Neural crest cell (in vitro differentiated cells): ENCODE measurements at places on chromosomes 16 and 17.
A peak's percentile ranks its signal among the peaks of the same experiment; 100 is the strongest.

GRCh38 chr16:22285080-22285479 is 12.1 kb upstream of the POLR3E start:
- H3K27me3 ChIP-seq: no peaks in the 10 kb centered on the region
- no peak overlapping the region for H3K4me3 ChIP-seq
- DNase-seq: no peak

DNA sequence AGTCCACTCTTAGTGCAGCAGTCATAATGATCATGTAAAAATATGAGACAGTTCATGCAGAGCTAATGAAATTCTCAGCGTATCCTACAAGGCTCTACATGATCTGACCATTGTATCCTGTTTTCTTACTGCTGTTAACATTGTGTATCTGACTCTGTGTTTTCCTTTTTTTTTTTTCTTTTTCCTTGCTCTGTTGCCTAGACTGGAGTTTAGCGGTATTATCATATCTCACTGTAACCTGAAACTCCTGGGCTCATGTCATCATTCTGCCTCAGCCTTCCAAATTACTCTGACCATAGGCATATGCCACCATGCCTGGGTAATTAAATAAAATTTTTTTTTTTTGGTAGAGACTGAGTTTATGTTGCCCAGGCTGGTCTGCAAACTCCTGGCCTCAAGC is 12.1 kb downstream of the DUS2 start:
- H3K27ac ChIP-seq: no peak overlapping the region
- peaks cover 3% of the 10 kb centered on the region for H3K36me3 ChIP-seq
- no peak overlapping the region for H3K4me3 ChIP-seq
- H3K27me3 ChIP-seq: no peaks in the 10 kb centered on the region
- DNase-seq: no peak
- H3K4me1 ChIP-seq: no peaks in the 10 kb centered on the region

GRCh38 chr17:60519795-60520194 is 6.2 kb downstream of the APPBP2 start:
- H3K27ac ChIP-seq: no peak overlapping the region
- H3K4me3 ChIP-seq: no peak overlapping the region
- peaks cover 3% of the 10 kb centered on the region for H3K36me3 ChIP-seq
- no peaks in the 10 kb centered on the region for H3K27me3 ChIP-seq
- peaks cover 23% of the 10 kb centered on the region for H3K4me1 ChIP-seq

GRCh38 chr16:70588565-70588964 is 57.8 kb upstream of the IL34 start:
- no peak overlapping the region for H3K27ac ChIP-seq
- no peak for DNase-seq
- peaks cover 5% of the 10 kb centered on the region for H3K4me1 ChIP-seq
- H3K4me3 ChIP-seq: no peak overlapping the region

GRCh38 chr17:61285526-61286320 is 113.9 kb upstream of the TBX2 start:
- H3K4me1 ChIP-seq: peaks cover 24% of the 10 kb centered on the region
- H3K36me3 ChIP-seq: peaks cover 6% of the 10 kb centered on the region
- no peak for DNase-seq
- H3K27me3 ChIP-seq: no peaks in the 10 kb centered on the region
- H3K27ac ChIP-seq: no peak overlapping the region

- H3K4me3 ChIP-seq: no peak overlapping the region
- no peak for DNase-seq
- no peak overlapping the region for H3K27ac ChIP-seq
- H3K4me1 ChIP-seq: peaks cover 10% of the 10 kb centered on the region
Measured at GRCh38 chr16:54270711-54271110, 15.9 kb downstream of the IRX3 start.

- no peak for DNase-seq
- no peaks in the 10 kb centered on the region for H3K27me3 ChIP-seq
- H3K4me3 ChIP-seq: no peak overlapping the region
Measured at GRCh38 chr16:59259074-59259949, 525.2 kb upstream of the GOT2 start.

GRCh38 chr17:76893623-76894334 is 25.6 kb downstream of the MGAT5B start:
- DNase-seq: no peak
- H3K27ac ChIP-seq: no peak overlapping the region
- H3K4me3 ChIP-seq: no peak overlapping the region
- no peaks in the 10 kb centered on the region for H3K27me3 ChIP-seq
- H3K4me1 ChIP-seq: peaks cover 4% of the 10 kb centered on the region

- no peaks in the 10 kb centered on the region for H3K27me3 ChIP-seq
- H3K4me3 ChIP-seq: no peak overlapping the region
- no peak overlapping the region for H3K27ac ChIP-seq
Measured at GRCh38 chr16:50635505-50636392, 45.4 kb downstream of the SNX20 start.

DNA sequence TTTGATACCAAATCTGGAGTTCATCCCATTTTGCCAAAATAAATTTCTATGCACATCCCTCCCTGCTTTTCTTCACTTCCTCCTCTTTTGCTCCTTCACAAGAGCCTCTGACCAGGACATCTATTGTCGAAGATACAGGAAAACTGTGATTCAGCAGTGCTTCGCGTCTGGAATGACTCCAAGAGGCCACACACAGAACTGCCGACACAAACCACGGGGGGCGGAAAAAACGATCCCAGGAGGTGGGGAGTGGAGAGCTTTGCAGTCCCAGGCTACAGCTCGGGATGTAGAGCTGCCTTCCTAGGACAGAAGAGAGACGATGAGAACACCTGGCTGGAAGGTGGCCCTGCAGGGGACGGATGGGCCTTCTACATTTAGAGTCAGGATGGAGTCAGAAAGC is 102.8 kb downstream of the XYLT1 start:
- no peaks in the 10 kb centered on the region for H3K36me3 ChIP-seq
- no peaks in the 10 kb centered on the region for H3K27me3 ChIP-seq
- H3K27ac ChIP-seq: peak overlapping the region; percentile 3
- peak overlapping the region; percentile 5 for H3K4me3 ChIP-seq

DNA sequence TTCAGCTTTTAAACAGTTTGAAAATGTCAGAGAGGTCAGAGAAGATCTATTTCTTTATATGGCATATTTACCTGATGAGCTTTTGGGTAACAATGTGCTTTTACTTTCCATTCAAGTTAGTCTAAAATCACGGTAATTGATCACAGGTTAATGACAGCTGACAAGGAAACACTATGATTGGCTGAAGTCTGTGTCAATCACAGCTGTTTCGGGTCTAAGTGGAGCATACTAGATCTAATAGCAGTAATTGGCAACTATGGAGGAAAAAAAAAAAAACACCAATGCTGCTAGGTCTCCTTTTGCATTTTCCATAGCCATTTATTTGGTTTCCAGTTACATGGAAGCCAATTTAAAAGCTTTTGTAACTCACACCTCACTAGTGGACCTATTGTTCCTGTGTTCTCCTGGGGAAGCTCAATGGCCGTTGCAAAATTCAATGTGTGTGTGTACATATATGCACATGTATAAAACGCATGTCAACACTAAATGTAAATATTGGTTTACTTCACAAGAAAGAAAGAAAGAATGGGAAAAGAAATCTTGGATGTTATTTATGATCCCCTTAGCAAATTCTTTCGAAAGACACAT is 568.3 kb upstream of the ZFHX3 start:
- DNase-seq: no peak
- H3K27me3 ChIP-seq: peaks cover 2% of the 10 kb centered on the region
- no peak overlapping the region for H3K4me3 ChIP-seq
- H3K4me1 ChIP-seq: peaks cover 41% of the 10 kb centered on the region
- H3K27ac ChIP-seq: no peak overlapping the region

GRCh38 chr17:81400154-81400977 is 5.1 kb downstream of the BAHCC1 start:
- peak overlapping the region; percentile 98 for H3K27ac ChIP-seq
- H3K4me1 ChIP-seq: peaks cover 64% of the 10 kb centered on the region
- H3K36me3 ChIP-seq: peaks cover 13% of the 10 kb centered on the region
- H3K27me3 ChIP-seq: peaks cover 28% of the 10 kb centered on the region

DNA sequence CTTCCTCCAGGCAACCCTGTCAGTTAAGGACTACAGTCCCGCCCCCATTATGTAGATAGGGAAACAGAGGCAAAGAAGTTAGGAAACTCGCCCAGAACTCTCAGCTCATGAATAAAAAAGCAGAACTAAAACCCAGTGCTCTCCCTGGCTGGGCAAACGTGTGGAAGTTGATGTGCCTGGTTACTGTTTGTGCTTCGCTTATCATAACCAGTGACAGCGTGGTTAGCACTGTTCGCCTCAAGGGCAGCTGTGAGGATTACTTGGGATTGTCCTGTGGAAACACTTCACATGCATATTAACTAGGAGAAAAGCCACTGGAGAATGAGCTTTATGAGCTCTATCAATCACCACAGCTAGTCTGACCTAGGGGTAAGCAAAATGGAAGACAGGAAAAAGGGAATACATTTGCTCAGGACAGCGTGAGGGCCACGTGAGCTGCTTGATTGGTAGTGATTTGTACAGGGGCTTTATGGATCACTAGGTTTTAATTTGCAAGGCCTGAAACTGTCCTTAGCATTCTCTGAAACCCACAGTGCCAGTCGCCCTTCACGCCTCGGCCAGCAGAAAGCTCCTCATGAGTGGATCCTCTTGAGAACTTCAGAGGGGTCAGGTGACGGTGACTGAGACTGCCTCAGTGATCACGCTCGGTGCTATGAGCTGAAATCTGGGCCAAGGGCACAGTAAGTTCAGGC is 19.9 kb downstream of the CYB5D2 start:
- no peak overlapping the region for H3K4me3 ChIP-seq
- H3K4me1 ChIP-seq: peaks cover 17% of the 10 kb centered on the region
- peak overlapping the region; percentile 35 for H3K27ac ChIP-seq

- H3K27ac ChIP-seq: no peak overlapping the region
- peaks cover 63% of the 10 kb centered on the region for H3K27me3 ChIP-seq
- H3K36me3 ChIP-seq: no peaks in the 10 kb centered on the region
- DNase-seq: no peak
- H3K4me3 ChIP-seq: no peak overlapping the region
Measured at GRCh38 chr17:45424769-45425124, 7.9 kb downstream of the ARHGAP27 start.

DNA sequence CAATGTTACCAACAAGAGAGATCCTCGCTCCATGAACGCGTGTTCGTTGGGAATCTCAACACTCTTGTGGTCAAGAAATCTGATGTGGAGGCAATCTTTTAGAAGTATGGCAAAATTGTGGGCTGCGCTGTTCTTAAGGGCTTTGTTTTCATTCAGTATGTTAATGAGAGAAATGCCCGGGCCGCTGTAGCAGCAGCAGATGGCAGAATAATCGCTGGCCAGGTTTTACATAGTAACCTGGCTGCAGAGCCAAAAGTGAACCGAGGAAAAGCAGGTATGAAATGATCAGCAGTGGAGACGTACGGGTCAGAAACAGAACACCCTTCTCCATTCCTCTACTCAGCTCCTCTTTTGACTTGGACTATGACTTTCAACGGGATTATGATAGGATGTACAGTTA is 13.3 kb downstream of the SOCS1 start:
- no peak overlapping the region for H3K27ac ChIP-seq
- no peak for DNase-seq
- H3K36me3 ChIP-seq: no peaks in the 10 kb centered on the region
- no peak overlapping the region for H3K4me3 ChIP-seq
- no peaks in the 10 kb centered on the region for H3K4me1 ChIP-seq

- no peaks in the 10 kb centered on the region for H3K27me3 ChIP-seq
- H3K4me1 ChIP-seq: peaks cover 37% of the 10 kb centered on the region
- DNase-seq: no peak
- no peak overlapping the region for H3K4me3 ChIP-seq
- H3K27ac ChIP-seq: no peak overlapping the region
Measured at GRCh38 chr17:18191967-18192366, 8.3 kb downstream of the ALKBH5 start.

GRCh38 chr16:89183463-89183862 is 11.9 kb downstream of the CDH15 start:
- H3K4me1 ChIP-seq: no peaks in the 10 kb centered on the region
- no peak for DNase-seq
- H3K36me3 ChIP-seq: no peaks in the 10 kb centered on the region
- no peak overlapping the region for H3K27ac ChIP-seq

GRCh38 chr16:31711344-31711845 is 162.2 kb upstream of the ZNF267 start:
- no peak overlapping the region for H3K27ac ChIP-seq
- DNase-seq: no peak
- H3K27me3 ChIP-seq: no peaks in the 10 kb centered on the region
- peak overlapping the region; percentile 100 for H3K4me3 ChIP-seq

- peaks cover 41% of the 10 kb centered on the region for H3K4me1 ChIP-seq
- H3K27ac ChIP-seq: no peak overlapping the region
Measured at GRCh38 chr16:27633221-27633620, 83.3 kb downstream of the KATNIP start.

DNA sequence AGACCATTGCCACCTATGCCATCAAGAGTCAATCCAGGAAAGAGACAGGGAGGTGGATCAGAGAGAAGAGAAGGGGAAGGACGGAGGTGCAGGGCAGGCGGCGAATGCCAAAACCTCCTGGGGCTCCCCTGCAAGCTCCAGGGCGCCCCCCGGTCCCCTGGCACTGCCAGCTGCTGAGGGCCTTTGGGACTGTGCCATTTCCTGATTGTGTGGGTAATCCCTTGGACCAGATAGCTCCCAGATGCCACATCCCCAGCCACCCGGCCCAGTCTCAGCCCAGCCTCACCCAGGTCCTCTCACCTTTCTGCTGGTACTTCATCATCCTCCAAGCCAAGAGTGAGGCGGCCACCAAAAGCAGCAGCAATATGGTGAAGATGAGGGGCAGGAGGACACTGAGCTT is 14.7 kb downstream of the CD300LF start:
- H3K27me3 ChIP-seq: peaks cover 21% of the 10 kb centered on the region
- H3K36me3 ChIP-seq: no peaks in the 10 kb centered on the region
- H3K27ac ChIP-seq: no peak overlapping the region
- no peak for DNase-seq
- no peaks in the 10 kb centered on the region for H3K4me1 ChIP-seq

- H3K4me1 ChIP-seq: peaks cover 35% of the 10 kb centered on the region
- no peaks in the 10 kb centered on the region for H3K27me3 ChIP-seq
- no peaks in the 10 kb centered on the region for H3K36me3 ChIP-seq
- no peak for DNase-seq
- peak overlapping the region; percentile 92 for H3K27ac ChIP-seq
Measured at GRCh38 chr16:69564845-69565670, 708 bp upstream of the NFAT5 start.

DNA sequence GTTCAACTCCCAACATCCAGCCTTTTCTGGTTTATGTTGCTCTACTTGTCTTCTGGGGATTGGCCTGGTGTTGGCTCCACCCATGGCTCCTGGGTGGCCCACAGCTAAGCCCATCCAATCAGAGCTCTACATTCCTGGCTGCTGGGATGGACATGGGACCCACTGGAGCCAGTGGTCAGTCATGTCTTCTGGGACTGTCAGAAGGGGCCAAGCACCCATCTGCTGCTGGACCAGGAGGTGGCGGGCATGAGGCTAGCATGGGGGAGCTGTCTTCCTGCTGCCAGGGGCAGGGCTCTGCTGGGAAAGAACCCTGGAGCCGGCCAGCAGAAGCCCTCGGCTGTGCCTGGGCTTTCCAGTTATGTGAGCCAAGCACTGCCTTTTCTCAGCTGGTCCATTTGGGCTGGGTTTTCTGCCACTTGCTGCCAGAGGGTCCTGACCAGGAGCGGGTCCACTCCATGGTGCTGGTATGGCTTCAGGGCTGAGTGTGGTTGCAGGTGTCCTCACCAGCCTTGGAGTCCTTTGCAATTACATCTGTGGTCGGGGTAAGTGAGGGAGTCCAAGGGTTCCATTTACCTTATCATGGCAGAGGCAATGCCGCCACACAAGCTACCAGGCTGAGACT is 17.4 kb upstream of the ZNF469 start:
- no peak overlapping the region for H3K27ac ChIP-seq
- H3K27me3 ChIP-seq: peaks cover 5% of the 10 kb centered on the region
- DNase-seq: no peak
- H3K4me3 ChIP-seq: no peak overlapping the region
- no peaks in the 10 kb centered on the region for H3K36me3 ChIP-seq
- H3K4me1 ChIP-seq: peaks cover 9% of the 10 kb centered on the region

GRCh38 chr16:9027070-9027799 is 63.5 kb upstream of the USP7 start:
- H3K27ac ChIP-seq: no peak overlapping the region
- DNase-seq: no peak
- H3K27me3 ChIP-seq: no peaks in the 10 kb centered on the region
- no peaks in the 10 kb centered on the region for H3K36me3 ChIP-seq
- no peak overlapping the region for H3K4me3 ChIP-seq
